ENCODE measurements at places on chromosomes 3 and 15. TPM values are rescaled to one million over a fixed set of nuclear protein-coding genes. Genes with fewer than 3 reads are reported as not detected.

FSIP1 gene
- total RNA-seq: 14.7 TPM

PDHB gene
- 52.1 TPM for total RNA-seq

PSTPIP1 gene
- total RNA-seq: 0.62 TPM

TM4SF4 gene
- total RNA-seq: not detected

GHRL gene
- not detected for total RNA-seq

CCDC39 gene
- 0.62 TPM for total RNA-seq

C3orf85 gene
- total RNA-seq: not detected
